CD4-positive, alpha-beta T cell treated with Interferon gamma for 1 hour (primary cell): ENCODE measurements at places on chromosomes 13 and 19.

DNA sequence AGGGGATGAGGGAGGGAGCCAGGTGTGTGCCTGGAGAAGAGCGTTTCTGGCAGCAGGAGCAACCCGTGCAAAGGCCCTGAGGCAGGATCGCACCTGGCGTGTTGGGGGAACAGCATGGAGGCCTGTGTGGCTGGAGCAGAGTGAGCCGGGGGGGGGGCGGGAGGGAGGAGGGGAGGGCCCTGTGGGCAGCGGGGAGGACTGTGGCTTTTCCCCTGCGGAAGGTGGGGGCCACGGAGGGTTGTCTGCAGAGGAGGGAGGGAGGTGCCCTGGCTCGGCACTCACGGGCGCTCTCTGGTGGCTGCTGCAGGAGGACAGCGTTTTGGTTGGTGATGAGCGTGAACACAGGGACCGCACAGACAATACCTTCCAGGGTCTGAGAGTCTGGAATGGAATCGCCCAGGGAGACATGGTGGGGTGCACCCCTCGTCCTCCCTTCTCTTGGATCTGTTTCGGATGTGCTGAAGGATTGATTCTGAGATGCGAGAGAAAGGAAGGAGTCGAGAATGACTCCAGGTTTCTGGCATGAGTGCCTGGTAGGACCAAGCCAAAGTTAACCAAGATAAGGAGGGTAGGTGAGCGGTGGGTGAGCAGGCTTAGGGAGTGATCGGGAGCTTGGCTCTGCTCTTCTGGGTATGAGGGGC lies 6.5 kb downstream of the RAB11B start:
- peak; percentile 78 for DNase-seq

DNA sequence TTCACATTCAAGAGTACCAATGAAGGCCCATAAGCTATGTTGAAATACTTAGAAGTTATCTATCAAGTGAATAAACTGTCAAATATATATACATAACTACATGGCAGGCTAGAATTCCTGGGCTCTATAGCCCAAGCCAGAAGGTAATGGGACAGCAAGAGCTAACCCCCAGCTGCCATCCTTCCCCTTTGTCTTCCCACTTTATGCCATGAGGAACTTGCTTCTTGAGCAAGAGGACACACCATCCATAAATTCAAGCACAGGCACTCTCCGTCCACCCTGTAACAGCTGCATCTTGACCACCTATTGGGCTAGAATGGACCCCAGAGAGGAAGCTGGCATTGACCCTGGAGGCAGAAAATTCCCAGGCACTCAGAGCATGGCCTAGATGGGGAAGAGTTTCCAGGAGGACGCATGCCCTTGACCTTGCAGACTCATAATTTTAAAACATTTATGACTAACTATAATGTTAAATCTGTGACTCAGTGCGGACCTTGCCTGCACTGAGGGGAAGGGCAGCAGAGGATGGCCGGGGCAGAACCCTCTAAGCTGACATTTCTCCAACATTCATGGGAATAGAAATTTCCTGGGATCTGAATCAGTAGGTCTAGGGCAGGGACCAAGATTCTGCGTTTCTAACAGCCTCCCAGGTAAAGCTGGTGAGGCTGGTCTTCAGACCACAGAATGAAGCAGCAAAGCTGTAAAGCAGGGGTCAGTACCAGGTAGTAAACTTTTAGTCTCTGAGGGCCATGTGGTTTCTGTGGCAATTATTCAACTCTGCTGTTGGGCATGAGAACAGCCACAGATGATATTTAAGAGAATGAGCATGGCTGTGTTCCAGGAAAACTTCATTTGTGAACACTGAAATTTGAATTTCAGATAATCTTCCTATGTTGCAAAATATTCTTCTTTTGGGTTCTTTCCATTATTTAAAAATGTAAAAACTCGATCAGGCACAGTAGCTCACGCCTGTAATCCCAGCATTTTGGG lies 71.4 kb upstream of the CLDN10 start:
- no peak for DNase-seq

GRCh38 chr19:1577929-1578618 lies 9.9 kb upstream of the MEX3D start:
- DNase-seq = no peak

- no peak for DNase-seq
Observed at GRCh38 chr13:98775844-98776598, 23.5 kb upstream of the SLC15A1 start.

DNA sequence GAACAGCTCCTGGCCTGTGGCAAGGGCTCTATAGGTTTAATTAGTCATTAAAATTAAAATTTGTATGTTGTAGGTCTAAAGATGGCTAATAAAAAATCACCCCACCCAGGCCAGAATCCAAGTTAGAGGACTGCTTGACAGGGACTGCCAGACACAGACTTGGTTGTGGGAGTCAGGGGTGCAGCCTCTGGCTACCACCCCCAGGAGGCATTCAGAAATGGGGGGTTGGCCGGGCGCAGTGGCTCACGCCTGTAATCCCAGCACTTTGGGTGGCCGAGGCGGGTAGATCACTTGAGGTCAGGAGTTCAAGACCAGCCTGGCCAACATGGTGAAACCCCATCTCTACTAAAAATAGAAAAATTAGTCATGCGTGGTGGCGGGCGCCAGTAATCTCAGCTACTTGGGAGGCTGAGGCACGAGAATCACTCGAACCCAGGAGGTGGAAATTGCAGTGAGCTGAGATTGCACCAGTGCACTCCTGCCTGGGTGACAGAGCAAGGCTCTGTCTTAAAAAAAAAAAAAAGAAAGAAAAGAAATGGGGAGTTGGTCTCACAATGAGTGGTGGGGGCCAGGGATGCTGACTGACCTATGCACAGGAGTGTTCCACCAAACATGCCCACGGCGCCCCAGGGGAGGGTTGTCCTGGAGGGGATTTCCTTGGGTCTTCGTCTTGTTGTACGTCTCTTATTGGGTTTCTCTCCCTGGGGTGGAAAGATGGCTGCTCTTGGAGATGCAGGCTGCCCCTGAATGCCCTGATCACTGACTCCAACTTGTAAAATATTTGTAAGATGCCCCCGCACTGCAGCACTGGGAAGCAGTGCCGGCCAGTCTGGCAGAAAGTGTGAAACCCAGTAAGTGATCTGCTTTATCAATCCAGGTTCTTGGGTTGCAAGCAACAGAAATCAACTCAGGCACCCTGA lies 68.8 kb downstream of the SIPA1L3 start:
- no peak for DNase-seq

- DNase-seq = no peak
Observed at GRCh38 chr19:362683-363082, 18.1 kb upstream of the MIER2 start.

- no peak for DNase-seq
Observed at GRCh38 chr19:12974301-12975220, 5.2 kb downstream of the DAND5 start.

- DNase-seq = no peak
Observed at GRCh38 chr19:17148130-17148529, 67.0 kb upstream of the USE1 start.

DNA sequence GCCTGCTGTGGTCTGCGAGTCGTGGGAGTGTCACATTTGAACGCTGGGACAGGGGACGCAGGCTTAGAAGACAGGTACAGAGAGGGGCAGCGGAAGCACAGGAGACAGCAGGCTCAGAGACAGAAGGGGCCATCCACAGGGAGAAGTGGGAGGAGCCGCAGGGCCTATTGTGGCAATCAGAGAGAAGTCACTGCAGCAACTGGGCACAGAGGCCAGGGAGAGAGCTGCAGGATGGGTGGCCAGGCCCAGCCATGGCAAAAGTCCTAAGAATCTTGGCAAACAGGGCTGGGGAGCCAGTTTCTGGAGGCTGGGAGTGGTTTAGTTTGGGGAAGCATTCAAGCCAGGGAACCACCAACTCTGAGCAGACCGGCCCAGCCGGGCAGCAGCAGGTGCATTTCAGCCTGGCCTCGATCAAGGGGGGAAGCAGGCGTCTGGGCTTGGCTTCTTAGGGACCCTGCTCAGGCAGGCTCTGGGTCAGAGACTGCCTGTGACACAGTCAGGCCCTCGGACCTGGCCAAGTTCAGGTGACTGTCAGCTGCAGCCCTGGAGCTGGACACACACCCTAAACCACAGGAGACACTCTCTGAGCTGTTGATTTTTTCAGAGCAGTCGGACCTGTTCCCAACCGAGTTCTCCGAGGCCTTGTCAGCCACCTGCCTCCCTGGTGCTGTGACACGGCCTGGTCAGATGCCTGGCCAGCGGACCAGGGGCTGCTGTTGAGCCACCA lies 11.8 kb downstream of the SH3GL1 start:
- no peak for DNase-seq

DNA sequence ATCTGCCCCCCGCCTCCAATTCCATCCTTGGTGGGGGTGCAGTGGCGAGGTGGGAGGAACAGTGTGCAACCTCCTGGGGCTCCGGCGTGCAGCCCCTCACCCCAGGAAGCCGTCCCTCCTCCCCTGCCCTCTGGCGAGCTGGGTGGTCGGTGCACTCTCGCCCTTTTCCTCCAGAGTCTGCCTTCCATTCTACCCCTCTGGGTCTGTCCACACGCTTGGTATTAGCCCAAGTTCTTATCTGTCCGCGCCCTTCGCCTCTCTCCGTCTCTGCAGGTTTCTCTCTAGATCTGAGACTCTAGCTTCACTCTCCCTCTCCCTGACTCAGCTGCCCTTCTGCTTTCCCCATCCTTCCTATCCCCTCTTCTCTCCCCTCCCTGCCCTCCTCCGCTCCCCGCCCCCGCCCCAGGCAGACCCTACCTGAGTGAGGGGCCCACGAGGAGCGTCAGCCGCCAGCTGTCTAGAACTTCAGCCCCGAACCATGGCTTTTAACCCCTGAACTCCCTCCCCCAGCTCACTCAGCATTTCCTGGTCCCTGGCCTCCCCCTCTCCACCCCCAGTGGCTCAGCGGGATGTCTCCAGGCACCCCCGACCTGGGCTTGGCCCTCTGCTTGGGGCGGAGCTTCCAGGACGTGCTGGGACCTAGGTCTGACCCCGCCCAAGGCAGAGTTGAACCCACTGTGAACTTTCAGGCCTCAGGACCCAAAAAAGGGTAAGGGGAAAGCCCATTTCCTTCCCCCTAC lies 499 bp upstream of the KLK13 start:
- no peak for DNase-seq

GRCh38 chr13:106528718-106529414 lies 6.6 kb downstream of the EFNB2 start:
- no peak for DNase-seq

DNA sequence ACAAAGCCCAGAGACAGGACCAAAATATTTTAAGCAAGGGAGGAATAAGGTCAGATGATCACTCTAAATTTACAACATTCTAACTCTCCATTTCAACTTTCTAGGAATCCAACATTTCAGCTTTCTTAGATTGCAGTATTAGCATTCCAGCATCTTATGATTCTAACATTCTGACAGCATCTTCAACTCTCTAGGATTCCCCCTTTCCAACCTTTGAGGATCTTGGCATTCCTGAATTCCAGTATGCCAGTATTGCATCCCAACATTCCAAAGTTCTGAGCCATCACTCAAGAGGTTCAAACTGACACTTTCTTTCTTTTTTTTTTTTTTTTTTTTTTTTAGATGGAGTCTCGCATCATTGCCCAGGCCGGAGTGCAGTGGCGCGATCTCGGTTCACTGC lies 13.8 kb downstream of the TGFB1 start:
- no peak for DNase-seq

DNA sequence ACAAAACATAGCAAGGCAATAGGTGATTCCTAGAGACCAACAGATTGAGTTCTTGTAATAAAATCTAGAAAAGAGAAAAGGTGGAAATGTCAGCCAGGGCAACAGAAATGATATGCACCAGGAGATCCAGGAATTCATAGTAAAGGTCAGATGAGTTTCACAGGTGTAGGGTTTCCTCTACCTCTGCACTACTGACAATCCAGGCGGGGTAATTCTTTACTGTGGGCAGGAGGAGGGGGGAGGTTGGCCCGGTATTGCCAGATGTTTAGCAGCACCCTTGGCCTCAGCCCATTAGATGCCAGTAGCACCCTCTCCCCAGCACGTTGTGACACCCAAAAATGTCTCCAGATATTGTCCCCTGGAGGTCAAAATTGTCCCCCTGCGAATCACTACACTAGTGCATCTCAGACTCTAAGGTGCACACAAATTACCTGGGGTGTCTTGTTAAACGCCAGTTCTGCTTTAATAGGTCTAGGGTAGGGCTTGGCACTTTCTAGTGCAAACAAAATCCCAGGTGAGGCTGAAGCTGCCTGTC lies 3.5 kb upstream of the UBAC2 start:
- no peak for DNase-seq

GRCh38 chr13:57665481-57665880 lies 33.9 kb downstream of the PCDH17 start:
- no peak for DNase-seq

- DNase-seq = no peak
Observed at GRCh38 chr13:30181888-30182651, 125.3 kb downstream of the KATNAL1 start.

DNA sequence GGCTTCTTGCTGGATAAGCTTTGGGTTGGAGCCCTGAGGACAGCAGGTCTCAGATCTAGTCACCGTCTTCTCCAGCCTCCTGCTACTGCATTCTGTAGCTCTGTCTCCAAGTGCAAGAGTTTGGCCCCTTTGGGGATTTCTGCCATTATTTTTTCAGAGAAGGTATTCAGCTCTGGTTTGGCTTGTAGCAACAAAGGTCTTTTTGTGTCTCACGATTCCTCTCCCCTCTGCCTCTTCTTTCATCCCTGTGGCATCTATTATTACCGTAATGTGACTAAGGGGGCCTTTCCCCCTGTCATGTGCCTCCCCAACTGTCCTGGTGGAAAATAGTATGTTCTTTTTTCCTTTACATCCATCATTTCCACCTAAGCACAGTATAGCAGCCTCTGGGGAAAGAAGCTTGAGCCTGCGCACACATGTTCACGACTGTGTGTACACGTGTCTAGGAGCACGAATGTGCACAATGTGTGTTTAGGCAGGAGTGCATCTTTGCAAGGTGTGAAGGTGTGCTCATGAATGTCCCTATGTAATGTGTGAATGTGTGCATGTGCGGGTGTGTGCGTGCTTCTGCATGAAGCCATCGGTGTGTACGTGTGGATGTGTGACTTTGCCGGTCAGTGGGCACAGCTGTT lies 273.9 kb downstream of the ZNF536 start:
- no peak for DNase-seq

- peak; percentile 75 for DNase-seq
Observed at GRCh38 chr19:35357867-35358573, at the start of gene FFAR3. FFAR3 (plus strand) TSS chr19:35358460; CDS start chr19:35358891, 431 bp downstream.

GRCh38 chr13:27309401-27309958 lies 38.9 kb downstream of the RASL11A start:
- DNase-seq = no peak
